ENCODE measurements at places on chromosomes 16 and 17. TPM values are rescaled to one million over a fixed set of nuclear protein-coding genes. Genes with fewer than 3 reads are reported as not detected.

SEPTIN12 gene
- not detected for total RNA-seq

FOXN1 gene
- 0.73 TPM for total RNA-seq

TBC1D3E gene
- total RNA-seq: not detected

ARL5C gene
- total RNA-seq: 0.14 TPM

LRRC46 gene
- 2.3 TPM for total RNA-seq

ACSM2A gene
- not detected for total RNA-seq

KRTAP2-3 gene
- not detected for total RNA-seq

Data from motor neuron (in vitro differentiated cells).